ENCODE measurements at places on chromosomes 11 and 22.

GRCh38 chr11:130514851-130515250 is 66.4 kb downstream of the ADAMTS15 start:
- DNase-seq: no peak

- no peak for DNase-seq
These were observed 487.8 kb downstream of the BUD13 start for GRCh38 chr11:116285026-116285425.

- no peak for DNase-seq
These were observed 530.4 kb upstream of the TENM4 start for GRCh38 chr11:79971255-79971654.

DNA sequence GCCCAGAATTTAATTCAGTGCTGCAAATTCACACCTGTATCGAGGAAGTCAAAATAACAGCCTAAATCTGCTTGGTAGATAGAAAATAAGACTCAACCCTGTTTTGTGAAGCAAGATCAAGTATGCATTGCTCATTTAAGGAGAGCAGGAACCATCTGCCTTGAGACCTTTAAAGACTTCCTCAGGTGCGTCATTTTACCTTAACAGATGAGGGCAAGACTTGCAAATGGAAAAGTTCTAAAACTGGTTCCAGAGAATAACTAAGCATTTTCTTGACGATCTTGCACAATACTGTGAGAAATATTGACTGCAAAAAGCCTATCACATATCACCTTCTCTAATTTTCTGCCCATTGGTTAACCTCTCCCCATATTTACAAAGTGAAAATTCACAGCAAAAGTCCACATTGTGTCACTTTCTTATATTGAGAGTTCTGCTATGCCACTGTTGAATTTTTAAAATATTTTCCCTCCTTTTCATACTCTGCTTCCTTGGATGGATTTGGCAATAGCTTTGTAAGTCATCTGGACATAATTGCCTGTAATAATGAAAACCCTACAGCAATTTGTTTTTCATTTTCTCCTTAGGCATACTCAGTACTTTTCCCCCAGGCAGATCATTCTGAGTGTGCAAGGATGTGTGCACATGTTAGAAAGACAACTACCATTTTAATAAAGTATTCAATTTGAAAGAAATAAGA is 234.2 kb downstream of the AASDHPPT start:
- DNase-seq: peak; percentile 62

GRCh38 chr22:50104141-50104544 is 14.3 kb downstream of the MOV10L1 start:
- no peak for DNase-seq

- peak; percentile 34 for DNase-seq
These were observed 758 bp downstream of the LDLRAD3 start for GRCh38 chr11:35944503-35945136.

- no peak for DNase-seq
These were observed 37.2 kb downstream of the TP53I11 start for GRCh38 chr11:44913502-44913901.

GRCh38 chr11:73972620-73973449 is 9.8 kb downstream of the UCP2 start:
- DNase-seq: no peak

GRCh38 chr11:36282926-36283325 is 6.3 kb downstream of the COMMD9 start:
- no peak for DNase-seq

GRCh38 chr11:17760102-17761029 is 25.8 kb downstream of the KCNC1 start:
- DNase-seq: peak; percentile 75

DNA sequence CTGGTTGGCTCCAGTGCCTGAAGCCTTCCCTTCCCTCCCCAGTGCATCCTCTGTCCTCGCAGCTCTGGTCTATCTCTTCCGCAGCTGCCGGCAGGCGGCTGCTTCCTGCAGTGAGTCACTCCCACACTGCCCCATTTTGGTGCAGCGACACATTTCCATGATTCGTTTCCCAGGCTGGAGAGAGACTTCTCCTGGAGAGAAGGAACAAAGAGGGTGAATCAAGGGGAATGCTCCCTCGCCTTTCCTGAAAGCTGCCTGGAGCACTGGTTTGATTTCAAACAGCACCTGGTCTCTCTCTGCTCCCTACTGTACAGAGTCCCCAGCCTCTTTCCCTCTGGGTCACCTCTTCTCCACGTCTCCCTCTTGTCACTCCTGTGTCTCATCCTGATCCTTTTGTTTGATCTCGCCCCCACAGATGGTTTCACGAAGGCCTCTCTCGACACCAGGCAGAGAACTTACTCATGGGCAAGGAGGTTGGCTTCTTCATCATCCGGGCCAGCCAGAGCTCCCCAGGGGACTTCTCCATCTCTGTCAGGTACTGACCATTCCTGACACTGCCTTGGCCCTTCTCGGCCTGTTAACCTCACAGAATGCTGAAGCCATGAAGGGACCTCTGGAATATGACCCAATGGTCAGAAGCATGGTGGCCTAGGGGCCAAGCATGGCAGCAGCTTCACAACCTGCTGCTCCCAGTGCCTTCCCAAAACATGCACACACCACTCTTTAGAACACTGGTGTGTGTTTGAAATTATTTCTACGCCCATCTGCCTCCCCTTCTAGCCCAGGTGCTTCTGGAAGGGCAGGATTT is at the start of gene TMA7B:
TSS of gene TMA7B (plus strand) at position 758 of the 808 bp plus-strand sequence. CDS start 3,978 bp downstream, outside the sequence.
- peak; percentile 68 for DNase-seq

GRCh38 chr22:40001800-40002577 is 7.2 kb downstream of the FAM83F start:
- DNase-seq: no peak

DNA sequence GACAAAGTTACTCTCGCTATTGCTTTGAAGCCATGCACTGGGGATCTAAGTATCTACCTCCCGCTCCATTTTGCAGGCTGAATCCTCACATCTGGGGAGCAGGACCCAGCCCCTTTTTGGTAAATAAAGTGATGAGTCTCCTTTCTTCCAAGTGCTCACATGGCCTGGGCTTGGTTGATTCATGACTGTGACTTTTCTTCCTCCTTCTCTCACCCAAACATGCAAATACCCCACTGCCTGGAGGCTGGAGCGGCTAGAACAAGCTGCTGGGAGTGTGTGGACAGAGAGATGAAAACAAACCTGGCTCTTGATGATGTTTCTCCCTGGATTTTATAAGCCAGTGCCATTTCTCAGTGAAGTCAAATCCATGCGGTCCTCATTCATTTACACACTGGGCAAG is 72.7 kb downstream of the TRIM29 start:
- no peak for DNase-seq

GRCh38 chr11:121236115-121237001 is 56.2 kb upstream of the SC5D start:
- DNase-seq: no peak

DNA sequence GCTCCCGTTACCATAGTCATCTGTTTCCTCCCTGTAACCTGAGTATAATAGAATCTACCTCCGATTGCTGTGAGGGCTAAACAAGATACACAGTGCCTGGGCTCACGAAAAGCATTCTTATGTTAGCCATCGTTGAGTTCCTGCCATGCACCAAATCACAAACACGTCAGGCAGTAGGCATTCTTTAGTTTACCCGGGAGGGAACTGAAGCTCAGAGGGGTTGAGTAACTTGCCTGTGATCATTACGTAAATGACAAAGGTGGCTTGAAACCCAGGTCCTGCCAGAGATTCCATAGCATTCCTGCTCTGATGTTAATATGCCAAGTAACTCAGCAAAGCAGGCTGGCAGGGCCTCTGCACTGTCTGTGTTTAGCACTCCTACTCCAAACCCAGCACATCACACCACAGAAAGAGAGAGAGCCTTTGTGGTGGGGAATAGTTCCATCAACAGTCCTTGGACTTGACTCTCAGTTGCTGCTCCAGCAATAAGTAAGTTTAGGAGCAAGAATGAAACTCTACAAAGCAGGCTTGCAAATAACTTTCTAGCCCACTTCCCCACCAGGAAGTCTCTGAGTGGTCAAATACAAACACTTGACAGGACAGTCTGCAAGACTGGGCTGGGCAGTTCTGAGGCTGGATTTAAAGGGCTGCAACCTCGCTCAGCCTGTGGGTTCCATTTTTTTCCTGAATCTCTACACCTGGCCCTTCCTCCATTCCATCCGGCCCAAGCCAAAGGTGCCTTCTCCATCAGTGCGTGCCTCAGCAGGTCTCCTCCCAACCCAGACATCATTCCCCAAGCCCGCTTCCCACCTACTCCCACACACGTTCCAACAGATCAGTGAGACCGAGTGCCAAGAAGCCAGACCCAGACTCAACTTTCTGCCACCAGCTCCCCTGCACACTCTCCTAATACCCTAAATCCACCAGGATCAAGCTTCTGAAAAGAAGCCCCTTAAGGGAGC is 1.1 kb downstream of the SCN2B start:
- DNase-seq: no peak

- DNase-seq: peak; percentile 59
These were observed 75.6 kb upstream of the TEAD1 start for GRCh38 chr11:12598330-12599256.

- no peak for DNase-seq
These were observed 109.0 kb upstream of the APOA1 start for GRCh38 chr11:116946414-116946813.

DNA sequence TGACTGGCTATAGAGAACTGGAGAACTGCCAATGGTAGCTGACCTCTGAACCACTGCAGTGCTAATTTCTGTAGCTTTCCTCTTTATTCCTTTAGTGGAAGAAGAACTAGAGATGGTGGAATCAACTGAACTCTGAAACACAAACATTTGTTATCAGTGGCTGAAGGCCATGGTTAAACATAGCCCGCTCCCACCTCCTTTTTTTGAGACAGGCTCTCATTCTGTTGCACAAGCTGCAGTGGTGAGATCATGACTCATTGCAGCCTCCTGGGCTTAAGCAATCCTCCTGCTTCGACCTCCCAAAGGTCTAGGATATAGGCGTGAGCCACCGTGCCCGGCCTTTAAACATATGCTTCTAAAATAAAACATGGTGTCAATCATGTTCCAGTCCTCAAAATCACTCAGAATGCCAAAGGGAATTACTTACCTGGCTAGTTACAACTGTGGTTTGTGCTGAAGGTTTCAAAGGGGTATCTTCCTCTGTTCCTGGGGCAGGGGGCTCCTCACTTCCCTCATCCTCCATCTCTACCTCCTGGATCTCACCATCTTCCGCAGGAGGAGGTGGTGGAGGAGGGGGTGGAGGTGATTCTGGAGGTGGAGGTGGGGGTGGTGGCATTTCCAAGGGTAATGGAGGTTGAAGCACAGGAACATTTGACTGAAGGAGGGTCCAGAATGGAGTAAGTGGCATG is 9.0 kb upstream of the AGBL2 start:
- DNase-seq: no peak

GRCh38 chr22:38162881-38163843 is 18.5 kb downstream of the PLA2G6 start:
- DNase-seq: no peak

DNA sequence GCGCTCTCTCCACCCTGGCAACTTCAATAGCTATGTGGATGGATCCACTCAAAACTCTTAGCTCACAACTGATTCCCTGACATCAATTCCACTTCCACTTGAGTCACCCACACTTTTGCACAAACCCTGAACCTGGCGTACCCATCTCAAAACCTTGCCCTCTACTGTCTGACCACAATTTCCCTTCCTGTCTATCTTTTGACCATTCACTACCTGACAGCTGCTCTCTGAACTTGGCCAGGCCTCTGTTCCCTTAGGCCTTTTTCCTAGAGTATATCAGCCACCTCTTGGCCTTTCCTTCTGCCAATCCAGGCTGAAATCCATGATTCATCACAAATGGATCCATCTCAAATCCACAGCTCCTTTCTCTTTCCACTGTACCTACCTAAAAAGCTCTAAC is 106.0 kb downstream of the RPL27A start:
- no peak for DNase-seq

GRCh38 chr11:97544431-97544830 is 1154.6 kb downstream of the JRKL start:
- no peak for DNase-seq

- DNase-seq: no peak
These were observed 1068.9 kb downstream of the OPCML start for GRCh38 chr11:132463295-132464002.

- no peak for DNase-seq
These were observed 11.7 kb upstream of the MRPL23 start for GRCh38 chr11:1935156-1936071.

- DNase-seq: no peak
These were observed 13.0 kb downstream of the SCUBE2 start for GRCh38 chr11:9078113-9079086.

- no peak for DNase-seq
These were observed 18.5 kb downstream of the FBLN1 start for GRCh38 chr22:45521178-45521577.

DNA sequence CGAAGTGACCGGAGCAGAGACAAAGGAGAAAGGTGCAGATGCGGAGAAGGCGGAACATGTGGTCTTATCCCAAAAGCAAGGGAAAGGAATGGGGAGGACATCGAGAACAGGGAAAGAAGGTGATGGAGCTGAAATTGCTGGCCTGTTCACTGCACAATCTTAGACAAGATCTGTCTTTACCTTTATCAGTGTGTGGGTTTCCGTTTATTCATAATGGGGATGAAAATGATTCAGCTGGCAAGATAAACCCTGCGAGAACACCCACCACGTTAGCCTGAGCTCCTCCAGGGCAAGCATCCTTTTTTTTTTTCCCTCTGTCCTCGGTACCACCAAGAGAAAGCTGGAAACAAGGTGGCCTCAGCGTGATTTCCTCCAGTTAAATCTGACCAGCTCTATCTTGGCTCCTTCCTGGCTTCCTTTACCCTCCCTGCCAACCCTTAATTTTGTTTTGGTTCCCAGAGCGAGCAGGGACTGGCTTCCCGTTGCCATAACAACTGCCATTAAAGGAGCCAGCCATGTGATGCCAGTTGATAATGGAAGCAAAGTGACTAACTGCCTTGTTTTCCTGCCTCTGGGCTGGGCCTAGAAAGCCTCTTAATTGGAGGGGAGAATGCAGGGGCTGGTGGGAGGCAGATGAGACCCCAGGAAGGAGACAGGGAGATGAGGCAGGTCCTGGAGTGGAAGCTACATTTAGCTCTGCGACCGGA is 4.2 kb downstream of the SGSM1 start:
- DNase-seq: no peak

DNA sequence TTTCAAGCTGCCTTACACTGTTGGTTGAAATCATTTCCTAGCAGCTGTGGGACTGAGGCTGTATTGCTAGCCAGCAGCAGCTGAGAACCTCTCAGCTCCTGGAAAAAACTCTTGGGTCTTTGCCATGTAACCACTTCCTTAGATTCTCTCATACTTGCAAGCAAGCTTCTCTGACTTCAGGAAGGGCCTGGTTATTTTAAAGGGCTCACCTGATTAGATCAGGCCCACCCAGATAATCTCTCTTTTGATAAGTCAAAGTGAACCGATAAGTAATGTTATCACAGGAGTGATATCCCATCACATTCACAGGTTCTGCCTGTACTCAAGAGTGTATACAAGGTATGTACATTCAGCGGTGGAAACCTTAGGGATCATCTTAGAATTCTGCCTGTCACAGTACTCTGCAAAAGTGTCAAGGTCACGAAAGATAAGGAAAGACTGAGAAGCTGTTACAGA is 7.4 kb upstream of the CLPB start:
- DNase-seq: peak; percentile 24

GRCh38 chr11:113587308-113587739 is 112.1 kb upstream of the DRD2 start:
- peak; percentile 58 for DNase-seq

GRCh38 chr11:33830903-33831648 is 56.8 kb upstream of the FBXO3 start:
- no peak for DNase-seq

GRCh38 chr11:29518389-29519174 is 498.2 kb downstream of the KCNA4 start:
- no peak for DNase-seq
